Stimulated activated CD4-positive, alpha-beta T cell treated with anti-CD3 and anti-CD28 coated beads, Interleukin-1b, Interleukin-23, amount 100 ng/mL, for 1 hour (primary cell): ENCODE measurements at places on chromosomes 4 and X.

- peak; percentile 26 for DNase-seq
Observed at GRCh38 chr4:163166041-163166579, 580 bp downstream of the NAF1 start.

DNA sequence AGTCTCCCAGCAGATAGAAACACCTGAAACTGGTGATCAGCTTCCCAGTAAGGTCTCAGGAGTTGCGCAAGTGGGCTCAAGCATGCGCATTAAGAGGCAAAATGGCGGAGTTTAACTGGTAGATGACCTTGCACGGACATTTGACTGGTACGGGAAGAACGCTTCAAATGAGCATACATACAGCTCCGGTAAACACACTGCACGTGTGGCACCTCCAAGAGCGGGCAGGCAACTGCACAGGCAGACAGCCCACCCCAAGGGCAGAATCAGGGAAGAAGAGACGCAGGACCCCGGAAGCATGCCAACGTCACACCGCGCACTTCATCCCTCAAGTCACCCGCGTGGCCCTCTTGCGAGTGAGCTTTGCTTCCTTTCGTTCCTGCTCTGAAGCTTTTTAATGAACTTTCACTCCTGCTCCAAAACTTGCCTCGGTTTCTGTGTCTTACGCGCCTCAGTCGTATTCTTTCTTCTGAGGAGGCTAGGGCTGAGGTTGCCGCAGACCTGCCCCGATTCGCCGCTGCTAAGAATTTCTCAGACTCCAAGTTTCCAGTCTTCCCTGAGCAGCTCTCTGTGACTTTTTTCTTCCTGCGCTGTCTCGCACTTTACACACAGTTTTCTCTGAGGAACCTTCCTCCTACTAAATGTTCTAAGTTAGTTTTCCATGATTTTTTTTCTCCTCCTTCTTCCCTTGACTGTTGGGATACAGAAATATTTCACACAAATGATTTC is 180.7 kb upstream of the ZFP42 start:
- no peak for DNase-seq

GRCh38 chr4:119135721-119136121 is at the start of gene MYOZ2:
Gene MYOZ2 (plus strand): TSS chr4:119135832. CDS start chr4:119136526, 694 bp downstream.
- no peak for DNase-seq

- DNase-seq: no peak
Observed at GRCh38 chr4:173521467-173522159, 8.4 kb downstream of the HAND2 start.

DNA sequence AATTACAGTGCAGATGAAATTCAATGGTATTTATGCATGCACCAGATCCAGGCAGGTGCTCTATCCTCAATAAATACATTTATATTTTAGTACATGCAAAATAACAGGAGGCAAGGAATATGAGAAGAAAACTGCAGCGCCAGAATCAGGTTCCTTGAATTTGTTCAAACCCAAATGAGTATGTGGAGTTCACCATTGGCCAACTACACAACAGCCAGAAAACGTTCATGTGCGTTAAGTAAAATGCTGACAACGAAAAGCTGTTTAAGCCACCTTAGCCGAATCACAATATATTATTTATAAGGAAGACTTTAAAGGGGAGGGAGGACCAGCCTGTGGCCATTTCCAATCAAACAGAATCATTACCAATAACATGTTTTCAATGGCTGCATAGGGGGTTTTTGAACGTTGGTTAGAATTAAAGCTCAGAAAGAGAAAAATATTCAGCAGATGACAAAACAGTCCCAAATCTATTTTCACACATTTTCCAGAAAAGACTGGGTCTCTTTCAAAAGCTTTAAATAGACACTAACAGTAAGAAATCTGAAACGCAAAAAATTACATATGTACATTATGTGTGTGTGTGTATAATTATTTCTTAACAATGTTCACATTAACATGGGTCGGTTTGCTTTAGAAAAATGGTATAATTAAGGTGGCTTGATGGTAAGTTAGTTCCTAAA is 171.9 kb downstream of the LDB2 start:
- DNase-seq: no peak

DNA sequence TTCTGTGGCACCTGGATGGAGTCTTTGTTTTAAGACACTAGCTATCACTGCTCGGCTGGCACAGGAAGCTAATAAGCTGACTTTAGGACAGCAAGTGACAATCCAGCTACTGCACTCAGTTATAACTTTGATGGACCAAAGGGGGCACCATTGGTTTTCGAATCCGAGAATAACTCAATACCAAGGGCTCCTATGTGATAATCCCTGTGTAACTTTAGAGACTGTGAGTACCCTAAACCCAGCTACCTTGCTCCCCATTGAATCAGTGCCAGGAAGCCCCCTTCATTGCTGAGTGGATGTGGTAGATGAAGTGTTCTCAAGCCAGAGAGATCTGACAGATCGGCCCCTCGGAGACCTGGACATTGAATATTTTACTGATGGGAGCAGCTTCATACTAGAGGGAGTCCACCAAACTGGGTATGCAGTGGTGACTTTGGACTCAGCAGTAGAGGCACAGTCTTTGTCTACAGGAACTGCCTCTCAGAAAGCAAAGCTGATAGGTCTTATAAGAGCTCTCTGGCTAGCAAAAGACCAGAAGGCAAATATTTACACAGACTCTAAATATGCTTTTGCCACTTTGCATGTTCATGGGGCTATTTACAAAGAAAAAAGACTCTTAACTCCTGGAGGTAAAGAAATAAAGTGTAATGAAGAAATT is 35.5 kb upstream of the UGT2B7 start:
- no peak for DNase-seq

GRCh38 chrX:79477691-79478090 is 110.6 kb upstream of the ITM2A start:
- no peak for DNase-seq

- DNase-seq: no peak
Observed at GRCh38 chr4:25001509-25001908, 29.2 kb downstream of the LGI2 start.

DNA sequence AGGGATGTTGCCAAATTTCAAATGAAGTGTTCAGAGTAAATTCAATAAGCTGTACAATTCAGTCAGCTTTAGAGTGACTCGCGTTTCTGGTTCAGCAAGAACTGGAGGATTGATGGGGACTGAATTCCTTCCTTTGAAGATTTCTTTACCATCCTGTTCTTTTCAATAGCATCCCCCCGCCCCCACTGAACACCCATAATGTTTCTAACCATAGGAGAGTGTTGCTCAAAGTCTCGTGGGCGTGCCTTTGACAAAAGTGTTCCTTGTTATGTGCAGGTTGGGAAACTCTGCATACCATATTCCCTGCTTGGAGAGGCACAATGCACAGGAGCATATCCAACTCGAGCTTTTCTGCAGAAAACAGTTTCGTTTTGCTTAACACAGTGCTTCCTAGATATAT is 323.5 kb upstream of the CASK start:
- DNase-seq: no peak

DNA sequence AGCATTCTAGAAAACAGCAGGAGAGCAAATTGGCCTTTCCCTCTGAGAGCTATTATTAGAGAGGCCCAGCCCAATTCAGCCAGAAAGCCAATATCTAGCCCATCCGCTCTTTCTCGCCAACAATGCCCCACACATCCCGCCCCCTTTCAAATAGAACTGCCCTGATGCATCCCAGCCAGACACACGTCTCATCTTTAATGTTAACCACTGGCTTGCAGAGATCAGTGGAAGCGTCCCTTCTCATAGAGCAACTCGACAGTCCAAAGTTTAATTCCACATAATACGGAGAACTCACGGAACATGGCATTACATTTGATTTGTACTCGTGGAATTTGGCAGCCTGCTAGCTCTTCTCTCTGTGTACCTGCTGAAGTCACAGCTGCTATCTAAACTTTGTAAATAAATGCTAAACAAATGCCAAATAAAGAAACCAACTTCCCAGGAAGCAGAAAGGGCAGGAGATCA is 304.4 kb downstream of the DHX15 start:
- DNase-seq: no peak

DNA sequence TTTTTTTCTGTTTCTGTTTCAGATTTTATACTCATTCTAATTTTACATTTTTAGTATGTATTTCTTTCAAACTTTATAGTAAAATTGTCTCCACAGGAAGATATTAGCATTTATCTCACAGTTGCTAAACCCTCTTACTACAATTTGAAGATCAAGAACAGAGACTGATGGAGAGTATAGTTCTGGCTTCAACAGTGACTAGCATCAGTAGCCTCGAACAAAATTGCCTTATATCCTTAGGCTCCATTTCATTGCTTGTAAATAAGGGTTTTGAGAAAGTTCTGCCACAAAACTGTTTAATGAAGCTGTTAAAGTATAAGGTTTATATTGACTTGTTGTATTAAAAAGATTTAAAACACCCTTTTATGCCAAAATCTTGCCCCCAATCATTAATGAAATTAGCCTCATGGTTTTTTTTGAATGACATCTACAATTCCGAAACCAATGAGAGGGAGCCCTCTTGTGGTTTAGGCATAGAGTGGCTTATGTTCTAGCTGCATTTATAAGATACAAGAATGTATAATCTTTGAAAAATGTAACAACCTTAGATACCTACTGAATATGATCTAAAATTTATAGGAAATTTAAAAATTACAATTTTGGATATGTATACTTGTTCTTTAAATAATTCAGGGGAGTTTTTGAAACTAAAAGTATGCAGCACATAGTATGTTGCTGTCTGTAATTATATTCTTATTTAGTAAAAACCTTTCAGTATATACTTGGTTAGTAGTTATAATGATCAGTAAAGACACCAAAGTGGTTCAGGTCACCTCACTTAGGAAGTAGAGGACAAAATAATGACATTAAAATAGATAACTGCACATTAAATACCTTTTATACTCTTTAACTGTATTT is 109.8 kb upstream of the HPGD start:
- no peak for DNase-seq

DNA sequence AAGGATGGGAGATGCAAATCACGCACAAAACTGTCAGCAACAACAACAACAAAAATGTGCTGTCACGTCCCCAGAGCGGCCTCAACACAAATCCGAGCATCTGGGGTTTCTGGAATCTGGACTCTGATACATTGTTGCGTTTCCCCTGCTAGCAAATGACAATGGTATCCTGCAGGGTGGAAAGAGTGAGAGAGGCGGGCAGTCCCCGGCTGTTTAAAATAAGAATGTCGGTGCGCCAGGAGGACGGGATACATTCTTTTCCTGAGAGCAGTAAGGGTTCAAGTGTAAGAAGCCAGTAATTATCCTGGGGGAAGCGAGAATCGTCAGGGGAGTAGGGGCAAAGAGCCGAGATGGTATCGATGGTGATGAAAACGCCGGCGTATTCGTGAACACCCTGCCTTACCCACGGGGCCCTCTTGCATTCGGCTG is 310.2 kb downstream of the ASMT start:
- no peak for DNase-seq

- DNase-seq: no peak
Observed at GRCh38 chr4:171017593-171017992, 795.6 kb upstream of the GALNTL6 start.

DNA sequence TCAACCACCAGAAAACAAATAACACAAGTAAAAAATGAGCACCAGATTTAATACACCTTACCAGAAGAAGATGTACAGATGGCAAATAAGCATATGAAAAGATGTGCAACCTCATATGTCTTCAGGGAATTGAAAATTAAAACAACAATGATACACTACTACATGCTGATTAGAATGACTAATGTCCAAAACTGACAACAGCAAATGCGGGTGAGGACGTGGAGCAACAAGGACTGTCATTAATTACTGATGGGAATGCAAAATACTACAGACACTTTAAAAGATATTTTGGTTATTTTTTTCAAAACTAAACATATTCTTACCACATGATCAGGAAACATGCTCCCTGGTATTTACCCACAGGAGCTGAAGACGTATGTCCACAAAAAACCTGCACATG is 140.3 kb downstream of the FRYL start:
- no peak for DNase-seq

- DNase-seq: no peak
Observed at GRCh38 chr4:174650711-174651355, 128.5 kb upstream of the HPGD start.

DNA sequence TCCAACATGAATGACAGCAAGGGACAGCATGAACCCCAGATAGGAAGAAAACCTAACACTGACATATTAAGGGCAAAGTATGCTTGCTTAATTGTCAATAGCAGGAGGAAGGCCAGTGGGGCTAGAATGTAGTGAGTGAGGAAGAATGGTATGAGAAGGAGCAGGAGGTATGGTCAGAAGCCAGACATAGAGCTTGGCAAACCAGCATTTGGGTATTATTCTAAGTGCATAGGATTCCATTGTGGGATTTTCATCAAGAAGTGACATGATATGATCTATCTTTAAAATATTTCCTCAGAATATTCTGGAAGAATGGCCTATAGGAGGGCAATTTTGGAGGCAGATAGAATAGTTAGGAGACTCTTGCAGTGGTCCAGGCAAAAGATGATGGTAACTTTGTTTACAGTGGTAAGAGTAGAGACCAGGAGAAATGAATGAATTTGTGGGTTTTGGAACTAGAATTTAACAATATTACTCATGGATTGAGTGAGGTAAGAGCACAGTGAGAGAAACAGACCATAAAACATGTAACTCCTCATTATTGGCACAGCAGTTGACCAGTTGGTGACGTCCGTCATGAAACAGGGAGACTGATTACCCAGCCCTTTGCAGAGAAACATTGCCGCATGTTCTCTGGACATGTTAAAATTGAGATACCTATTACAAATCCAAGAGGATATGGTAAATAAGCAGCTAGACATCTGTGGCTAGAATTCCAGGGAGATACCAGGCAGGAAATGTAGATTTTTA is 246.5 kb upstream of the HS3ST1 start:
- no peak for DNase-seq

- DNase-seq: no peak
Observed at GRCh38 chr4:110989125-110989524, 366.2 kb upstream of the PITX2 start.

GRCh38 chr4:105990933-105991332 is 95.7 kb downstream of the NPNT start:
- no peak for DNase-seq

DNA sequence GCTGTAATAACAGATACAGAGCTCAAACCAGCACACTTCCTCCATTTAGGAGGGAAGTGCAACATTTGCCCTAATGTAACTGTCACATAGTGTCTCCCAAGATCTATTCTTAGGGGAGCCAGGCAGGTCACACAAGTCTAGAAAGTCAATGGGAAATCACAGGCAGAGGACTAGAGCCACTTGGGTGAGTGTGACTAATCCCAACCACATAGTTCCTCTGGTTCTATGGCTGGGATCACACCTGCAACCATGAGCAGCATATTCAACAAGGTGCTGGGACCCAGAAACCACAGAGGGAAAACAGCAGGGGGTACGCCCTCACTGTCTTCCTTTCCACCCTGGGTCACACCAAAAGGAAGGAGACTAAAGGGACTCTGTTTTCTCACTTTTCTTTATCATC is 66.8 kb upstream of the TACR3 start:
- no peak for DNase-seq

- DNase-seq: no peak
Observed at GRCh38 chrX:102515975-102516941, at the start of gene TMSB15A. Gene TMSB15A (minus strand): TSS chrX:102516739.

DNA sequence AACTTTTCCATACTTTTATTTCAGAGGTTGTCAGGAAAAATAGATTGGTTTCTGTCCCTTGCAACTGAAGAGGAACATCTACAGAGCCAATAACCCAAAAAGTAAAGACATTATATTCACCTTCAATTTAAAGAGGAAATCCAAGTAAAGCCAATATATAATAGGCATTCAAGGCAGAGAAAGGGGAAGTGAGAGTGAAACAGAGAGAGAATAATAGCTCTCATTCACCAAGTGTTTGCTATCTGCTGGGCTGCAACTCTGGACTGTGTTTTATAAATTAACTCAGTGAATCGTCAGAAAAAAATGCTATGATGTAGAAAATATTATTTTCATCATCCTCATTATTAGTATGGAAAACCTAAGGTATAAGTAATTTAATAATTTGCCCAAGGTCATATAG is 448.5 kb downstream of the TRAM1L1 start:
- DNase-seq: no peak
